ENCODE measurements at places on chromosomes 16 and 17.
A peak's percentile ranks its signal among the peaks of the same experiment; 100 is the strongest.

DNA sequence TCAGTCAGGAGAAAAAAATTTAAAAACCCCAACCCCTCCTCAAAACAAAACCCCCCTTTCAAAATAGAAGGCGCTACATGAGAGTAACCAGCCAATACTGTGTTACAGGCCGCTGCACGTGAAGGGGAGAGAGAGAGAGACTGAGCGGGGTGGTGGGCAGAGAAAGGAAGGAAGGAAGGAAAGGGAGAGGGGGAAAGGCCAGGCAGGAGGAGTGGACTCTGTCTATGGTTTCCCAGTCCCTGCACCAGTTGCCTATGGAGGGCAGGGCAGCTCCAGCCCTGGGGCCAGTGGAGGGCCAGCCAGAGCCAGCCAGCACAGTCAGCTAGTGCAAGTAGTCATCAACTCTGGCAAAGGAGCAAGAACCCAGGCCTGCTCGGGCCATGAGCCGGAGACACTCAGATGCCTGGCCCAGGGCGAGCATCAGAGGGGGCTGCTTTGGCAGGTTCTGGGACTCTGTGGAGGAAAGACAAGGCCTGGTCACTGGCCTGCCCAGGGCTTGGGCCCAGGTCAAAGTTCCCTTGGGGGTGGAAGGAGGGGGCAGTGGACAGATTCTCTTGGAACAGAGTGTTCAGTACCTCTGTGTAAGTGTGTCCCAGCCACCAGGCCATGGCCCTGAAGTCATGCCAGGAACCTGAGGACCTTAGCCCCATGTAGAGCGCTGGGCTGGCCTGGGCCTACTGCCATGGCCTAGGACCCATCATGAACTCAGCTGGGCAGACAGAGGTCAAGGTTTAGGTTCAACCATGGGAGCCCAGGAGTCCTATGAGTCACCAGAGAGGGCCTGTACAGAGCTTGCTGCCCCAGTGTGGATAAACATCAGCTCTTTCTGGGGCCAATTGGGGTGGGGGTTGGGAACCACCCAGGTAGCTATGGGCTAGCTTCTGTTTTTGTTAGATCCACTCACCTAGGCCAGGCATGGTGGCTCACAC, 7.3 kb upstream of the GFOD2 start:
- no peak for DNase-seq

GRCh38 chr16:79415983-79416640, 184.4 kb downstream of the MAF start:
- DNase-seq = peak; percentile 5

DNA sequence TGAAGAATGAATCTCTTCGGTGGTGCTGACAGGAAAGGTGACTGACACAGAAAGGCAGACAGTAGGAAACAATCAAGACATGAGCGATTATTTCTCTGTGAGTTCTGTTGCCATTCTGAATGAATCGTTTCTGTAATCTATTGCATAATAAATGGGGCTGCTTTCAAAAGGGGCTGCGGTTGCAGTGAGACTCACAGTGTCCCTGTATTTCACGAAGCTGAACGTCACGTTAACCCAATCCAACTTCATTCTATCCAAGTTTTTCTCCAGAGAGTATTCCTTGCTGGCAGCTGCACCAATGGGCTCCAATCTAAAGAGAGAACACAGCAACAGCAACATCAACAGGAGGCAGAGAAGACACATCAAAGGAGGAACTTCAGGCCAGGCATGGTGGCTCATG, 75.4 kb downstream of the DNAH3 start:
- DNase-seq = no peak

DNA sequence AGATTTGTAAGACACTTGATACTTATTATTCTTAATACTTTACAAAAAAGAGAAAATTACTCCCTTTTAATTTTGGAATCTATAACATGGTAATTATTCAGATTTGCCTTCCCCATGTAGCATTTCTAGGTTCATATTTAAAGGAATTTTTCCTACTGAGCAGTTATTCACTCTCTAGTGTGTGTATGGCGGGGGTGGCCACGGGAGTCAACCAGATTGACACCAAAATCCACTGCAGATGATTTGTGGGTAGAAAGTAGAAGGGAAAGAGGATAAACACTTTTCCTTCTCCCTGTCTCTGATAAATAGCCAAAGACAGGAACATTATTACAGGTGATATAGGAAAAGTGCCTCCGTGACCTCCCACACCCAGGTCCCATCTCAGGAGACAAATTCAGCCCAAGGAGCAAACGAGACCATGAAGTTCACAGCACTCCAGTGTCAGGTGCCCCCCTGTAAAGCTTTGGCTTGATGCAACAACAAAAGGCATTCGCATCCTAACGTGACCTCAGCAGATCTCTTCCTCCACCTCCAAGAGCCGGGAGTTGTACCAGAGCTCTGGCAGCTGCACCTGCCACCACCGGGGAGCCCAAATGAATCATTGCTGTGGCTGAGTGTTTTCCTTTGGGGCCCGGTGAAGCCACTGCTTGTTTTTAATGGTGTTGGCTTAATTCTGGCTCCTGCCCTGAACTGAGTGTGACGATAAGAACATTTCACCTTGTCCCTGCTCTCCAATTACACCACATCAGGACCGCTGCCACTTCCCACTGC, 92.7 kb upstream of the NOL11 start:
- DNase-seq = no peak

GRCh38 chr16:49058382-49058781, 223.3 kb downstream of the CBLN1 start:
- no peak for DNase-seq

DNA sequence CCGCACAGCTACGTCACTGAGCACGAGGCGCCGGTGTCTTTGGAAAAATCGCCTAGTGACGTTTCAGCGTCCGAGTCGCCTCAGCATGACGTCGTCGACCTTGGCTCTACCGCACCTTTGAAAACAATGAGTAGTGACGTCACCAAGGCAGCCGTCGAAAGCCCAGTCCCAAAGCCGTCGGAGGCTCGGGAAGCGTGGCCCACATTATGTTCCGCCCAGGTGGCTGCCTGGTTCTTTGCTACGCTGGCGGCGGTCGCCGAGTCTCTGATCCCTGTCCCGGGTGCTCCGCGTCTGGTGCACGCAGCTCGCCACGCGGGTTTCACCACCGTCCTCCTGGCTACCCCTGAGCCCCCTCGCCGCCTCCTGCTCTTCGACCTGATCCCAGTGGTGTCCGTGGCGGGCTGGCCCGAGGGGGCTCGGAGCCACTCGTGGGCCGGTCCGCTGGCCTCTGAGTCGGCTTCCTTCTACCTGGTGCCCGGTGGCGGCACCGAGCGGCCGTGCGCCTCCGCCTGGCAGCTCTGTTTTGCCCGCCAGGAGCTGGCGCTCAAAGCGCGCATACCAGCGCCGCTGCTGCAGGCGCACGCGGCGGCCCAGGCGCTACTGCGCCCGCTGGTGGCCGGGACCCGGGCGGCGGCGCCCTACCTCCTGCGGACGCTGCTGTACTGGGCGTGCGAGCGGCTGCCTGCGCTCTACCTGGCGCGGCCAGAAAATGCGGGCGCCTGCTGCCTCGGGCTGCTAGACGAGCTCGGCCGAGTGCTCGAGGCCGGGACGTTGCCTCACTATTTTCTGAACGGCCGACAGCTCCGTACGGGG, 1.5 kb downstream of the TMEM102 start:
- DNase-seq = peak; percentile 78

DNA sequence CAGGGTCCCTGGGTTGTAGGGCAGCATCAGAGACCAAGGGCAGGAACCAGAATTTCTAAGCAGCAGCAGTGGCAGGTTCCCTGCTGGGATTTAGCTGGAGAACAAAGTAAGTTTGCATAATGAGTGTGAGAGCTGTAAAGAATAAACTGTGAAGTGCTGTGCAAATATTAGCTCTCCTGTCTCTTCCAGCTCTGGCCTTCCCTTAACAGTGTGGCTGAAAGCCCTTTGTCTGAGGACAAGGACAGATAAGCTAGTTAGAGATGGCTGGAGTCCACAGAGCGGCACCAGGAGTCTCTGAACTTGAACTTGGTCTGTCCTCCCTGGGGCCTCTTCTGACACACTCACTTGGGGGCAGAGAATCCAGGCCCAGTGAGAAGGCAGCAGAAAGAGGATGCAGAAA, 98.2 kb upstream of the WSCD1 start:
- no peak for DNase-seq

GRCh38 chr17:80425835-80426426, 11.0 kb downstream of the ENDOV start:
- DNase-seq = no peak

DNA sequence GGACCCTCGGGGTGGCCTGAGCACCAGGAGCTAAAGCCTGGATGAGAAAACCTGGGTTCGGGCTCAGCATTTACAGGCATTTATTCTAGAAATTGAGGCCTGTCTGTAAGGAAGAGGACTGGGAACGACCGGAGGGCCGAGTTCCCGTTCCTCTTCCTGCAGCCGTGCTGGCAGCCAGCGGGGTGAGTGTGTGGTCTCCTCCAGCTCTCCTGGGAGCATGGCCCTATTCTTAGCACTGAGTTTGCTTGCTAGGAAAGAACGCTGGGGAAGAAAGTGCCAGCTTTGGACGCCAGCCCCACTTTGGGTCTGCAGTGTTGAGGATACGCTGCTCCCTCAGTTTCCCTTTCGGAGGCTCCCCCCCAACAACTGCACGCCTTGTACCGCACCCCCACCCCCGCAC, 49.6 kb downstream of the MGAT5B start:
- no peak for DNase-seq

- DNase-seq = no peak
These were observed 470.7 kb downstream of the SOX9 start for GRCh38 chr17:72591289-72592241.

GRCh38 chr16:2095315-2095853, 40.3 kb downstream of the PKD1 start:
- no peak for DNase-seq

DNA sequence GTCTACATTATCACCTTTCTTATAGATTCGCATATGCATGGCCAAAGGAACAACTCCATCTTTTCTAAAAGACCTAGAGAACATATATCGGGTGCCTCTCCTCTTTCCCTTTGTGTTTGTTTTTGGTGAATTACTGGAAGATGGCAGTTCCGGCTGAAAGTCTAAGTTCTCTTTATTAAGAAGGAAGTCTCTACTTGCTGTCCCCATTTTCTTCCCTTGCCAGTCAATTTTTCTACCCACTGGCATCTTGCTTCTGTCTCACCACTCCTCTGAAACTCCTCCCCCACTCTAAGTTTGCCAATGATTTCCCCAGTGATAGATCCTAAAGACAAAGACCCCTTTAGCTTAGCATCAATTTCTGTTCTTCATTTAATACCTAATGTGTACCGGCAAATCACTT, 93.9 kb upstream of the CORO6 start:
- peak; percentile 38 for DNase-seq

DNA sequence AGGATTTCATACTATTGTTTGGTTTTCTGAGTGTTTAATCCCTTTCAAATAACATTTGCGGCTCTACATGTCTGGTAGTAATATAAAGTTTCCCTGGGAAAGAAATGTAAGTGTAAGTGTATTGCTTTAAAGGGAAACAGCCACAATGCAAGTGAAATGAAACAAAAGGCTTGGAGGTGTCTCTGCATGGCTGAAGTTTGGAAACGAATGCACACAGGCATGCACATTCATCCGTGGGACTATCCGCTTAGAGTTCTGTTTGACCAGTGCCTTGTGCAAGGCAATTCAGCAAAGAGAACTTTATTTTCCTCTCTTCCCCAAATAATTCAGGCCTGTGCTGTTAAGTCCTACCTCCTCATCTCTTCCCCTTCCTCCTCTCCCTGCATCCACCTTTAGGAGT, 56.1 kb upstream of the MRTFB start:
- DNase-seq = no peak

DNA sequence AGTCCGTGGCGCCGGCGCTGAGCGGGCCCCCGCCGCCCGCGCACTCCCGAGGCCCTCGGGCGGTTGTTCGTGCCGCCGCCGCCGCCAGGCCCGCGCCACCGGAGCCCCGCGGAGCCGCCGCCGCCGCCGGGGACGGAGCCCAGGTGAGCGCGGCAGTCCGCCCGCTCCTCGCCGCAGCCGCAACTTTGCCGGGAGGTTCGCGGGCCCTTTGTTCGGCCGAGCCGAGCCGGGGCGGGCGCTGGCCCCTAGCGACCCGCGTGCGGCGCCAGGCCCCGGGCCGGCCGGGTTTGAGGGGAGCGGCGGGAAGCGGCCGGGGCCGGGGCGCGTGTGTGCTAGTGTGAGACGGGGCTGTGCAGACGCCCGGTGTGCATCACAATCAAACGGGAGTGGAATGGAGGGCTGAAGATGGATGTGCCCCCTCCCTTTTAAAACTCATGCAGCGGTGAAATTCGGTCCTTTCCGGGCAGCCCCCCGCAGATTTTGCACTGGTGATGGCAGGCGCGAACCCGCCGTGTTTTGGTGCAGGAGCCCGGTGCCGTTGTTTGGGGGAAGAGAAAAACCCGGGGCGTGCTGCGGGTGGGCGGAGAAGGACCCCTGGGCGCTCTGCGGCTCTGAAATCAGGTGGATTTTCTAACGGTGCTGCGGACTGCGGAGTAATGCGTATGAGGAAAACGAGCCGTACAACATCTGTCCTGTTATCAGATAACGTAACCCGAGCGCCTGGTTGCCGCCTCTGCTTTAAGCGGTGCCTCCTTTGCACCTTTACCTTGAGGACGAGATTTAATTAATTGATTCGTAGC, 823 bp downstream of the TNRC6C start:
- DNase-seq = no peak

GRCh38 chr17:47700471-47701449, 6.8 kb downstream of the TBKBP1 start:
- DNase-seq = no peak

- DNase-seq = no peak
These were observed 163.3 kb upstream of the SHISA6 start for GRCh38 chr17:11077673-11078072.

DNA sequence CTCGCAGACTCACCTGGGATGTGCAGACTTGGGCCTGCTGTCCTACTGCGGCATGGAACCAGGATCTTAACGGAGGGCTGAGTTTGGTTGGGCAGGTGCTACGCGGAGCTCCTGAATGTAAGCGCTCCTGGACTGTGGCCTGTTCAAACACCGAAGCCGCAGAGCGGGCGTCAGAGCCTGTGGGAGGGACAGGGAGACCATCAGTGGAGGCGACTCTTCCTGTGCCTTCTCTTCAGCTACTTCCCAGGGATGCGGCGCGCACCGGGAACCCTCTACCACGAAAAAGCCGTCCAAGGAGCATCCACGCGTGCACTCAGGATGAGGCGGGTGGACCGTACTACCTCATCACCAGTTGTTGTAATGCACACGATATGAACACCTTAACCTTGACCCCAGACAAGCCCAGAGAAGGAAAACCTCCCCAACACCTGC, 2.0 kb downstream of the USP36 start:
- no peak for DNase-seq

- DNase-seq = no peak
These were observed 454.8 kb upstream of the CDH11 start for GRCh38 chr16:65576631-65577030.

GRCh38 chr16:4350365-4350786, 745 bp downstream of the PAM16 start:
- no peak for DNase-seq
